CD4-positive, alpha-beta T cell (primary cell): ENCODE measurements at places on chromosomes 16 and 17. TPM values are rescaled to one million over a fixed set of nuclear protein-coding genes. Genes with fewer than 3 reads are reported as not detected.

KRTAP2-3 gene
- total RNA-seq = not detected

ALOX12 gene
- total RNA-seq = not detected

DNA sequence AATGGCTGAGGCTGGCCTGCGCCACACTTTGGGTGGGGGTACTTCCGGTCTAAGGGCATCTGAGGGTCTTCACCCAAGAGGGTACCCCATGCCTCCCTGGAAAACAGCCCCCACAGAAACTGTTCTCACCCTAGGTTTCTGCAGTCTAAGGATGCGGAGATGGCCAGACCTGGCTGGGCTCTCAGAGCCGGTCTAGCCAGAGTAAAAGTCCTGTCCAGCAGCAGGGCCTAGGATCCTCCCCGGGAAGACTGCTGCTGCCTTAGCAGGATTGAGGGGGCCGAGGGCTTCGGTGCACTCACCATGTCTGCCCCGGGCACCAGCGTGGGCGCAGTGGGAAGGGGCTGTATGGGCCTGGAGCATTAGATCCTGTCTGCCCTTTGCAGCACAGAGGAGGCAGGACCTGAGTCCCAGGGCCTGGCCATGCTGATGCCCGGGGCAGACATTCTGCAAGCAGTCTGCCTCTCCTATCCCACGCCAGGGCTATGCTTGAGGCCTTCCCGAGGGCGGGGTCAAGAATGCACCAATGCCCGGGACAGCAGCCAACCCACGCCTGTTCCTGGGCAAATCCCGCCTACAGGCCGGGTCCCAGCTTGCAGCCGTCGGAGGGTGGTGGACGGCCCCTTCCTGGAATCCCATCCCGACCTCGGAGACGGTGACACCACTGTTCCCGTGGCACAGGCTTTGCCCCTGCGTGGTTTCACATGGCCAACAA, 54.7 kb downstream of the CBFA2T3 start:
- no peak overlapping the region for H3K4me3 ChIP-seq
- peaks cover 10% of the 10 kb centered on the region for H3K4me1 ChIP-seq
- peaks cover 3% of the 10 kb centered on the region for H3K27me3 ChIP-seq
- H3K36me3 ChIP-seq = no peaks in the 10 kb centered on the region
- no peak for DNase-seq

BCKDK gene
- total RNA-seq = 4.3 TPM

GRCh38 chr16:85988723-85989313, 89.9 kb downstream of the IRF8 start:
- no peak overlapping the region for H3K27ac ChIP-seq
- no peak overlapping the region for H3K4me3 ChIP-seq
- no peaks in the 10 kb centered on the region for H3K36me3 ChIP-seq
- H3K27me3 ChIP-seq = no peaks in the 10 kb centered on the region
- DNase-seq = no peak

TP53I13 gene
- total RNA-seq = 45.8 TPM

- DNase-seq = no peak
- no peaks in the 10 kb centered on the region for H3K27me3 ChIP-seq
- H3K27ac ChIP-seq = no peak overlapping the region
- no peaks in the 10 kb centered on the region for H3K36me3 ChIP-seq
- H3K4me1 ChIP-seq = peaks cover 5% of the 10 kb centered on the region
Measured at GRCh38 chr17:4766723-4767122, 5.0 kb upstream of the TM4SF5 start.

GRCh38 chr17:82531431-82531881, 11.9 kb downstream of the FOXK2 start:
- H3K4me1 ChIP-seq = peaks cover 67% of the 10 kb centered on the region
- H3K27ac ChIP-seq = no peak overlapping the region
- DNase-seq = no peak
- no peak overlapping the region for H3K4me3 ChIP-seq
- H3K27me3 ChIP-seq = no peaks in the 10 kb centered on the region

DNA sequence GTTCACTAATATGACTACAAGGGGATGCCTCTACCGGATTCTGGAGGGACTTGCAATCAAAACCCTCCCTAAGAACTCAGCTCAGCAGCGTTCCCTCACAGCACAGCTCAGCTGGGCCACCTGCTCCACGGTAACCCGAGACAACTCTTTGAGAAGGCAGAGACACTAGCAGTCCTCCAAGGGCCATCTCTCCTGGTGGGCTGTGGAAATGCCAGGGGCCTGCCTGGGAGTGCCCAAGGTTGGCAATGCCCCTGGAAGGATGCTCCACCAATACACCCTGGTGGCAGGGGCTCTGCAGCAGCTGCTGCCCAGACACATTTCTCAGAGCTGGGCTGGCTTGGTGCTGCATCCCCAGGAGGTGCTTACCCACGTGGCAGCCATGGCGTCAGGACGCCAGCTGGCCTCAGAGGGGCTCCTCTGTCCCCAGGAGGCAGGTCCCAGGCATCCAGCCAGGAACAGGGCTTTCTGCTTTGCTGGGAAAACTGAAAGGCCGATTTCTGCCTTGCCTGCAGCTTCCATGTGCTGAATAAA, 16.5 kb downstream of the CDIP1 start:
- DNase-seq = no peak
- no peaks in the 10 kb centered on the region for H3K27me3 ChIP-seq
- H3K4me1 ChIP-seq = peaks cover 18% of the 10 kb centered on the region
- peaks cover 25% of the 10 kb centered on the region for H3K36me3 ChIP-seq
- H3K4me3 ChIP-seq = no peak overlapping the region

GRCh38 chr16:78242239-78242630, 142.8 kb downstream of the WWOX start:
- no peak overlapping the region for H3K27ac ChIP-seq
- H3K36me3 ChIP-seq = no peaks in the 10 kb centered on the region
- no peak overlapping the region for H3K4me3 ChIP-seq
- no peak for DNase-seq

TNFSF13 gene
- 1.1 TPM for total RNA-seq

GRCh38 chr17:50902372-50903353, 36.5 kb upstream of the TOB1 start:
- no peak overlapping the region for H3K27ac ChIP-seq
- H3K27me3 ChIP-seq = no peaks in the 10 kb centered on the region
- no peak overlapping the region for H3K4me3 ChIP-seq
- H3K4me1 ChIP-seq = peaks cover 63% of the 10 kb centered on the region

- H3K27ac ChIP-seq = no peak overlapping the region
- no peaks in the 10 kb centered on the region for H3K27me3 ChIP-seq
- peaks cover 75% of the 10 kb centered on the region for H3K36me3 ChIP-seq
- no peak overlapping the region for H3K4me3 ChIP-seq
- peaks cover 6% of the 10 kb centered on the region for H3K4me1 ChIP-seq
Measured at GRCh38 chr17:38815576-38816193, 9.4 kb downstream of the CWC25 start.

DNA sequence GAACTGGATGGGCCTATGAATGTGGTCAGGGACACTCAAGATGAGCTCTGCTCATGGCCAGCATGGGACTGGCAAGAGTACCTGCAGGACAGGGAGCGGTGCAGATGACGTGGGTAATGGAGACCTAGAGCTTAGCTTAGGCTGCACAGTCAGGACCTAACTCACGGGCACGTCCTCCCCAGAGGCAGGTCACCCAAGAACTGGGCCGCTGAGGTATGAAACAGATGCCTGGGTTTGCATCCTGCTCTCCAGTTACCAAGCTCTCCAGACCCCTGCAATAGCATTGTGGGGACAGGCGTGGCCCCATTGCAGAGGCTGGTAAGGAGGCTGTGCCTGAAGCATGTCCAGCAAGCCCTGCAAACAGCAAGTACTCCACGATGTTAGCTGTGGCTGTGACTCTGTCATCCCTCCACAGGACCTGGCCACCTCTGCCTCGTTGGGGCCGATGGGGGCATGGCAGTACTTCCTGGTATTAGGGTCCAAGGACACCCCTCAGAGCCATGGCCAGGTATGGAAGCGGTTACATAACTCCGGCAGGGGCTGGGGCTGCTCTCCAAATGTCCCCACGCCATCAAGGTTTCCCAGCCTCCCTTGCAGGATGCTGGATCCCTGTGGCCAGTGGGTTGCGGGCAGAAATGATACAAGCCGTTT, 37.5 kb upstream of the RBFOX3 start:
- no peak overlapping the region for H3K4me3 ChIP-seq
- H3K27me3 ChIP-seq = peaks cover 10% of the 10 kb centered on the region
- no peak overlapping the region for H3K27ac ChIP-seq
- no peaks in the 10 kb centered on the region for H3K36me3 ChIP-seq
- no peak for DNase-seq

DNA sequence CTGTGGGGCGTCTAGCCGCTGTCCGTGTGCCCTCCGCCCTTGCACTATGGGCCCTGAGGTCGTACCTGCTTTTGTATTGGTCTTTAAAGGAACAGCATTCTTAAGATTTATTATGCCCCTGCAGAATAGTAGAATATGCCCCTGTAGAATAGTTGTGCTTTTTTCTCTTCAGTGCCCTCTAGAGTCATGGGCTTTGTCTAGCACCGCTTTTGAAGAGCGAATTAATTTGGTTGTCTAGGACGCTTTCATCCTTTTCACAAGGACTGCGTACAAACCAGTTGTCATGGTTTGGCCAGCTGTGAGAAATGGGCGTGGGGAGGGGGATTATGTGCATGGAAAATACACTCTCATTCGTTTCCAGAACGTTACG, 621 bp downstream of the CEP95 start:
- H3K4me3 ChIP-seq = peak overlapping the region; percentile 90
- peaks cover 27% of the 10 kb centered on the region for H3K4me1 ChIP-seq
- no peaks in the 10 kb centered on the region for H3K27me3 ChIP-seq
- H3K36me3 ChIP-seq = peaks cover 61% of the 10 kb centered on the region

DNA sequence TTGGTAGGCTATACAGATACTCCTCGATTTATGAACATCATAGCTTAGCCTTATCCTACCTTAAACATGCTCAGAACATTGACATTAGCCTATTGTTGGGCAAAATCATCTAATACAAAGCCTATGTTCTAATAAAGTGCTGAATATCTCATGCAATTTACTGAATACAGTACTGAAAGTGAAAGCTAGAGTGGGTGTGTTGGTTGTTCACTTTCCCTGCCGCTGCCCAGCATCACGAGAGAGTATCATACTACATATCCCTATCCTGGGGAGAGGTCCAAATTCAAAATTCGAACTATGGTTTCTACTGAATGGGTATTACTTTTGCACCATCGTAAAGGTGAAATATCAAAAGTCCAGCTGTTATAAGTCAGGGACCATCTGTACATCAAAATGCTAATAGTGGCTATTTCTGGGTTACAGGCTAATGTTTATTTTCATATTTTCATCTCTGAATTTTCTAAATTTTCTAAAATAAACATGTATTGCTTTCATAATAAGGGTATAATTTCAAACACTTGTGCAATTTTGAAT, 54.5 kb downstream of the NACA2 start:
- DNase-seq = no peak
- no peak overlapping the region for H3K27ac ChIP-seq
- no peaks in the 10 kb centered on the region for H3K4me1 ChIP-seq
- no peaks in the 10 kb centered on the region for H3K27me3 ChIP-seq
- peak overlapping the region; percentile 14 for H3K4me3 ChIP-seq
- no peaks in the 10 kb centered on the region for H3K36me3 ChIP-seq

DPEP3 gene
- 0.63 TPM for total RNA-seq

AIPL1 gene
- not detected for total RNA-seq

- DNase-seq = peak; percentile 14
- peaks cover 34% of the 10 kb centered on the region for H3K4me1 ChIP-seq
- H3K36me3 ChIP-seq = peaks cover 12% of the 10 kb centered on the region
- peak overlapping the region; percentile 54 for H3K4me3 ChIP-seq
- peak overlapping the region; percentile 82 for H3K27ac ChIP-seq
Measured at GRCh38 chr17:76753061-76753961, 15.4 kb downstream of the MFSD11 start.

DNA sequence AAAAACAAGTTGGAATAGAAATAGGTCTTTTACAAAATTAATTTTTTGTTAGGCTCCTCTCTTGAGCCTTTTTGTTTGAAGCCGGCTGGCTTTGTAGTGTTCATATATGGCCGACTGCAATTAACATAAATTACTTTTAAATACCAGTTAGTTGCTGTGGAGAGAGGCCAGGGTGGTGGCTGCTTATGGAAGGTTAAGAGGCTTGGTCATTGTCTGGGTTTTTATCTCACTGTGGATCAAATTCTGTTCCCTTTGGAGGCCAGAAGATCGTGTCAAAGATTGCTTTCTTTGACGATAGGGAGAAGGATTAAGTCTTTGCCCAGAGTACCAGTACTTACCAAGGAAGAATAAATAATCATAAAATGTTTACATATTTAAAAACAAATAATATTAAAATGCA, 39.9 kb downstream of the MSI2 start:
- no peaks in the 10 kb centered on the region for H3K27me3 ChIP-seq
- H3K27ac ChIP-seq = no peak overlapping the region
- peaks cover 7% of the 10 kb centered on the region for H3K4me1 ChIP-seq

GRCh38 chr16:20897253-20897897, 2.8 kb downstream of the DCUN1D3 start:
- H3K27ac ChIP-seq = no peak overlapping the region
- H3K4me1 ChIP-seq = peaks cover 24% of the 10 kb centered on the region
- H3K27me3 ChIP-seq = no peaks in the 10 kb centered on the region
- H3K36me3 ChIP-seq = peaks cover 17% of the 10 kb centered on the region
- H3K4me3 ChIP-seq = no peak overlapping the region
- DNase-seq = no peak

PRRT2 gene
- 2.2 TPM for total RNA-seq
